ENCODE measurements at places on chromosomes 4 and X. TPM values are rescaled to one million over a fixed set of nuclear protein-coding genes. Genes with fewer than 3 reads are reported as not detected.

DNA sequence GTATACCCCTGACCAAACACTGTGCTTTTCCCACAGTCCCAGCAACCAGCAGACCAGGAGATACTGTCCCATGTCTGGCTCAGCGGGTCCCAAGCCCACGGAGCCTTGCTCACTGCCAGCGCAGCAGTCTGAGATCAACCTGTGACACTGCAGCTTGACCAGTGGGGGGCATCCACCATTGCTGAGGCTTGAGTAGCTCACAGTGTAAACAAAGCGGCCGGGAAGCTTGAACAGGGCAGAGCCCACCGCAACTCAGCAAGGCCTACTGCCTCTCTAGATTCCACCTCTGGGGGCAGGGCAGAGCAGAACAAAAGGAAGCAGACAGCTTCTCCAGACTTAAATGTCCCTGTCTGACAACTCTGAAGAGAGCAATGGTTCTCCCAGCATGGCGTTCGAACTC, 58.1 kb downstream of the SLC10A6 start:
- DNase-seq, result no peak

The DTHD1 gene
- total RNA-seq, result not detected

GRCh38 chrX:139203651-139204570, 326.6 kb upstream of the F9 start:
- DNase-seq, result no peak

DNA sequence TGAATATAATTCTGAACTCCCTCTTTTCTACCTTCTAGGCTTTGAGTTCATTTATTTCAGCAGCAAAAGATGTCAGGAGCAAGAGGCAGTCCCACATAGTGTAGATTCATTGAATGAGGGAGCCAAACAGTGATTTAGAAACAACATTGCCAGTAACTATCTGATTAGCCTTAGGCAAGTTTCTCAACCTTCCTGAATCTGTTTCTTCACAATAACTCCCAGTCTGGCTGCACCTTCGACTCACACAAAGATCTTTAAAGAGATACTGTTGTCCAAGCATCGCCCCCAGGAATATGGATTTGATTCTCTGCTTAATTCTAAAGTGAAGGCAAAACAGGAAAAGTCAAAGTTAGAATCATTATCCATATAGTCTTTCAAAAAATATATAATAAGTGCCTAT, 1026.2 kb downstream of the DMD start:
- DNase-seq, result no peak

GRCh38 chr4:25410820-25411529, 33.9 kb downstream of the ANAPC4 start:
- no peak for DNase-seq

DNA sequence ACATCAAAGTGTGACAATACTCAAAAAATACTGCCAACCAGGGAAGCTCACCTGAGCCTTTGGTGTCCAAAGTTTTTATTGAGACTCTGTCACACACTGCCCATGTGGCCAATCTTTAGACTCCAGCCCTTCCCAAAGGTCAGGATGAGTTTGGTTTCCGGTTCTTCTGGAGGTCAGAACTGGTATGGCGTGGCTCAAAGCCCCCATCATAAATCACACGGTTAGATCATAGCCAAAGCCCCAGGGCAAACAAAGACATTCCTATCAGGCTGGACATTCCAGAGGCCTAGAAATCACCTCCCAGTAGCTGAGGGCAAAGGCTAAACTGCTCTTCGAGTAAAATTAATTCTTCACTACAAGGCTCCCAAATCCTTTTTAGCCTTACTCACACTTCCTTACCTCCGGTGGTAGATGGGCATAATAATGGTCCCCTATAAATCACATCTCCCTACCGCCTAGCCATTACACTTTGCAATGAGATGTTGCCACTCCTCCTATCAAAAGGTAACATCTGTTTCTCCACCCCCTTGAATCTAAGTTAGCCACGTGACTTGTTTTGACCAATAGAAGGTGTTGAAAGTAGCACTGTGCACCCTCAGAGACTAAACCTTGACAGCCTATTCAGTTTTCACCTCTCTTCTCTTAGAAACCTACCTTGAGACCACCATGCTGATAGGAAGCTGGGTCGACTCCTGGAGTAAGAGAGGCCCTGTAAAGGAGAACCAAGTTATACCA, 137.8 kb upstream of the DUSP21 start:
- no peak for DNase-seq

Data from H4 (cell line).